CD4-positive, alpha-beta T cell treated with Interleukin-15 for 4 hours (primary cell): ENCODE measurements at places on chromosomes 2 and 18.

DNA sequence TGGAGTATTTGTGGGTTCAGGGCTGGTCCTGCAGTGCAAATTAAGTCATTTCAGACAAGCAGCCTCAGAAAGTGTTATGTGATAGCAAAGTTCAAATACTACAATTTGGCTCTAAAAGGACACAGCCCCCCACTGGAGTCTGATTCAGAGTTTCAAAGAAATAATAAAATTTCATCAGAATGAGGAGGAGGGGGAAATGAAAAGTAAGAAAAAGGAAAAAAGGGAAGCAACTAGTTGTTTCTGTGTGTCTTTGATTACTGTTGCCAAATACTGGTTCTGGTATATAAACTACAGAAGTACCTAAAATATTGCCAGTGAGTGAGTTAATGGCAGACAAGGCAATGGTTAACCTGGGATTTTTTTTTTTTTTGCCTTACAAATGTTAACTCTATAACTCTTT lies 773.9 kb downstream of the BCL11A start:
- DNase-seq = no peak

- DNase-seq = no peak
Observed at GRCh38 chr2:53268086-53268485, 499.5 kb upstream of the CHAC2 start.

DNA sequence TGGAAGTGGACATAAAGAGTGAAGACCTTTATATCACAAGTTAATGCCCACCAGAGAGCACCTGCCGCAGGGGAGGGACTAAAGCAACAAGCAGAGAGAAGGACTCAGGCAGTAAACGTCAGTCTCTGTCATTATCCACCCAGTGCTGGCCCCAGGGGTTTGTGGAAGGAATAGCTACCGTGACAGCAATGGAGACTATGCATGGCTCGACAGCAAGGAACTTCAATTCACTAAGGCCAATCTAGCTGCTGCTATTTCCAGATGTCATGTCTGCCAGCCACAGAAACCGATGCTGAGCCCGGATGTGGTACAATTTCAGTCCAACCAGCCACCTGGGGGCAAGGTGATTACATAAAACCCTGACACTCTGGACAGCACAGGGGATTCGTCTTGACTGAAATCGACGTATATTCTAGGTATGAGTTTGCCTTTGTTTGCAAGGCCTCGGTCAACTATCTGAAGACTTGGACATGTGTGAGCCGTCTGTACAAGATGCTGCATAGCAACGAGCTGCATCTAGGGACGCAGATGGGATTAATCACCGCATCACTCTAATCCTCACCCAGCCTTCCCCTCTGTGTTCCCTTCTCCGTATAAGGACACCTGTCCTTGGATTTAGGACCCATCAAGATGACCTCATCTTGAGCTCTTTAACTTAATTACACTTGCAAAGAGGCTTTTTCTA lies 154.1 kb upstream of the SH3BP4 start:
- no peak for DNase-seq

DNA sequence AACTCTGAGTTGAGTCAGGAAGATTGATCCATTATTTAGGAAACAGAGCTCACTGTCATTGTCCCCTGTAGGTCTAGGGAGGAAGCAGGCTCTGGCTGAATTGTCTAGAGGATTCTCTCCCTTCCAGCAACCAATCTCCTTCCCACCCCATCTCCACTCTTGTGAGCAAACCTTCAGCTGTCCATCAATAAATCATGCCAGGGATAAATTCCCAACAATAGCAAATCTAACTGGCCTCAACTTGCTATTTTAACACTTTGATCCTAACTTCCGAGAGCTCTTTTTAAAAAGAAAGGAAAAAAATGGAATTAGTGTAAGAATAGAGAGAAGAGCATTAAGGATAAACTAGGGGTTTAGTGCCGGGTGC lies 53.5 kb downstream of the ATP8B1 start:
- no peak for DNase-seq

DNA sequence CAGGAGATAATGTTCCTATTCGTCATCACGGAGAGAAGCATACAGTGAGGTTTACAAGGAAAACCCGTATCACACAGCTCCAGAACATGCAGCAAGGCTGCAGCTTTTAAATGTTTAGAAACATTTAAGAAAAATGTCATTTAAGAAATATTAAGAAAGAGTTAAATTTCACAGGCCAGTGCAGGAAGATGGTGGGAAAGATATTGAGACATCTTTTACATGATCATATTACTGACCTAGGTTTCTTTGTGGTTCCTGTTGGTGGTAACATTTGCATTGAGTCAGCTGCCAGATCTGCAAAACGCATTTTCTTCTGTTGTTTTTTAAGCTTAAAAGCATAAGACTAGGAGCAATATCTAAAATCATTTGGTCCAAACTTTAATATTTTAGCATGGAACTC lies 44.9 kb downstream of the CPO start:
- DNase-seq = no peak

DNA sequence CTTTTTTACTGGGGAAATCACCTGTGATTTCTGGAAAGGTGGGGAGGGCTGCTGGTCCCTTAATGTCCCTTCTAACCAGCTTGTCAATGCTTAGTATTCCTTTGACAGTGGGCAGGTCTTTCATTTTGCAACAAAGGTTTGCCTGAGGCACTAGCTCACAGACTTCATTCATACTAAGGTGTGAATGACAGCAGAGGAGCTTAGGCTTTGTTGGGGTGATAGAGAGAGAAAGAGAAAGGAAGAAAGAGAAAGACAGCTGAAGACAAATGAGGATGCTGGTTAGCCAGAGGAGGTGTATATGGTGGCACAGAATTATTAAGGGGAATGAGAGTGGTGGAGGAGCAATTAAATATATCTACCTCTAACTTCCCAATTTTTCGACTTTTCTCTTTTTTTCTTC lies 28.9 kb upstream of the GTF2A1L start:
- DNase-seq = no peak
